ENCODE measurements at places on chromosomes 1 and 21.

GRCh38 chr1:228900886-228901392 is 165.7 kb downstream of the RHOU start:
- DNase-seq: no peak

GRCh38 chr1:88029142-88029541 is 654.9 kb upstream of the PKN2 start:
- no peak for DNase-seq

GRCh38 chr1:243520831-243521230 is 265.0 kb downstream of the SDCCAG8 start:
- DNase-seq: no peak

DNA sequence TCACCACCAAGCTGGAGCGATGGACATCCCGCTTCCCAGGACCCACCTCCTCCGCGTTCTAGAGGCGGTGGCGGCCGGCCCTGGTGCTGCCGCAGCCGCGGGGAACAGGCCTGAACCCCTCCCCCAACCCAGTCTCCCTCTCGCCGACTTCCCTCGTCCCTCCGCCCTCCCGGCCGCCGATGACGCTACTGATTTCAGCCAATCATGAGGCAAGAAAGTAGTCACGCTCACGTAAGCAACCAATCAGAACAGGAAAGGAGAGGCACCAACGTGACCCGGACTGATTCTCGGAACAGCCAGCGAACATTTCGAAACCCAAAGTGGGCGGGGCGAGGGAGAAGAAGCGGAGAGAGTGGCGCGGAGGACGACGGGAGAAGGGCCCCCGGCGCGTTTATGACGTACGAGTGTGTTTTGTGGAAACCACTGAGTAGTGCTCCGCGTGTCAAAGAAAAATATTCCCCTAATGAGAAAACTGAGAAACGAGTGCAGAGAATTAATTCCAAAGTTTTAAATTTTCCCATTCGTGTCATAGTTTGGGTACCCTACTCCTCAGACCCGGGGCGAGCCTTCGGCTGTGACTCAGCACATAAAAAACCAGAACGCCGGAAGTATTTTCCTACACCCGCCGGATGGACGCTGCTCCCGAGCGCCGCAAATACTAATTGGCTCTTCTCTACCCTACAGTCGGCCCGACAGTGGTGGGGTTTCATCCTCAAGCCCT is at the start of gene NRDC:
Gene NRDC (minus strand): TSS at position 112 of the 721 bp plus-strand sequence. CDS start 112 bp downstream, outside the sequence.
- DNase-seq: peak; percentile 100

GRCh38 chr1:204725821-204726448 is 40.4 kb upstream of the LRRN2 start:
- DNase-seq: no peak

DNA sequence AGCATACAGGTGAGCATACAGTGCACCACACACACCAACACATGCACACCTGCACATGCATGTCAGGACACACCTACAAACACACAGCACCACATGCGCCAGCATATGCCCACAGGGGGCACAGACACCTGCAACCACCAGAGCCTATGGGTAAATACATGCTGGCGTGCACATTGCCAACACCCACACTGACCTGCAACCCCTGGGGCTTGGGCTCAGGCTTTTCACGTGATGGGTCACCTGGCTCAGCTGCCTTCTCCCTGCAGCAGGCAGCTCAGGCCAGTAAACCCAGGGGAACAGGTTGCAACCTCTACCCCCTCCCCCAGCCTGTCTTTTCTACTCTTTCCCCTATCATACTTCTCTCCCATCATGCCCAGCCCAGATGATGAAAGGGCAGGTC is 8.1 kb downstream of the CD247 start:
- DNase-seq: no peak

GRCh38 chr1:26701266-26701994 is 5.6 kb downstream of the ARID1A start:
- DNase-seq: no peak

- DNase-seq: no peak
Observed at GRCh38 chr1:89590341-89591080, 42.4 kb upstream of the LRRC8C start.

- DNase-seq: no peak
Observed at GRCh38 chr1:174074757-174075156, 52.6 kb upstream of the RC3H1 start.

DNA sequence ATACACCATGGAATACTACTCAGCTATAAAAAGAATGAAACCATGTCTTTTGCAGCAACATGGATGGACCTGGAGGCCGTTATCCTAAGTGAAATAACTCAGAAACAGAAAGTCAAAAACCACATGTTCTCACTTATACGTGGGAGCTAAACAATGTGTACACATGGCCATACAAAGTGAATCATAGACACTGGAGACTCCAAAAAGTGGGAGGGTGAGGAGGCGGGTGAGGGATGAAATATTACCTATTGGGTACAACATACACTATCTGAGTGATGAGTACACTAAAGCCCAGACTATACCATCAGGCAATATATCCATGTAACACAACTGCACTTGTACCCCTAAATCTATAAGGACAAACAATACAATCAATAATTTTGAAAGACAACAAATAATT is 39.5 kb upstream of the FAM20B start:
- no peak for DNase-seq

DNA sequence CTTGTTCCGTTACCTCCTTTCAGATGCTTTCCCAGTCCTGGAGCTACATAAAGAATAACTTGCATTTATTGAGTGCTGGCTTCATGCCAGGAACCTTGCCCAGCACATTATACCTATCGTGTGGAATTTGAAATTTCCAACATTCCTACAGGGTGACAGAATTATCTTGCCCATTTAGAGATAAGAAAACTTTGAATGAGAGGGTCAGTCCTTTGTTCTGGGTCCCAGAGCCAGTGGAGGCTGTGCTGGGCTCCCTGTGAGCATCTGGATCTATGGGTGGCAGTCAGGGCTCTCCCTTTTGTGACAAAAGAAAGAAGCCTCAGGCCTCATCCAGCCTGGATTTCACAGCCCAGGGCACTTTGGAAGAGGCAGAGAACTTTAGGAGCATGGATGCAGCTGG is 3.2 kb downstream of the GSTM4 start:
- no peak for DNase-seq

DNA sequence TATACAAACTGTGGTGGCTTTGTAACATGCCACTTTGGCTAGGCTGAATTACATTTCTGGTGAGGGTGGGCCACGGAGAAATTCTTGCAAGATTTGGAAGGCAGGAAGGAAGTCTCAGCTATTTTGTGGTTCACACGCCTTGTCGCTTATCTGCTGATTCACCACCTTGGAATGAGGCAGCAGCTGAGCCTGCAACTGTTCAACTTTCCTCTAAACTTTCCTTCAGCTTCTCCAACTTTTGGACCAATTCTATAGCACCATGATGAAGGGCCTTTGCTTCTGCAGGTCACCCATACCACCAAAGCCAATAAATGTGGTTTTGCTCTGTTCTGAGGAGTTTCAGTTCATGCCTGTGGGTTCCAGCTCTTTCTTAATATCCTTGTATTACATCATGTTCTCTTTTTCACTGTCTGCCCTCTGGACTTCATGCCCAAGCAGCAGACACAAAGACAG is 337.6 kb upstream of the SNX7 start:
- DNase-seq: peak; percentile 33

DNA sequence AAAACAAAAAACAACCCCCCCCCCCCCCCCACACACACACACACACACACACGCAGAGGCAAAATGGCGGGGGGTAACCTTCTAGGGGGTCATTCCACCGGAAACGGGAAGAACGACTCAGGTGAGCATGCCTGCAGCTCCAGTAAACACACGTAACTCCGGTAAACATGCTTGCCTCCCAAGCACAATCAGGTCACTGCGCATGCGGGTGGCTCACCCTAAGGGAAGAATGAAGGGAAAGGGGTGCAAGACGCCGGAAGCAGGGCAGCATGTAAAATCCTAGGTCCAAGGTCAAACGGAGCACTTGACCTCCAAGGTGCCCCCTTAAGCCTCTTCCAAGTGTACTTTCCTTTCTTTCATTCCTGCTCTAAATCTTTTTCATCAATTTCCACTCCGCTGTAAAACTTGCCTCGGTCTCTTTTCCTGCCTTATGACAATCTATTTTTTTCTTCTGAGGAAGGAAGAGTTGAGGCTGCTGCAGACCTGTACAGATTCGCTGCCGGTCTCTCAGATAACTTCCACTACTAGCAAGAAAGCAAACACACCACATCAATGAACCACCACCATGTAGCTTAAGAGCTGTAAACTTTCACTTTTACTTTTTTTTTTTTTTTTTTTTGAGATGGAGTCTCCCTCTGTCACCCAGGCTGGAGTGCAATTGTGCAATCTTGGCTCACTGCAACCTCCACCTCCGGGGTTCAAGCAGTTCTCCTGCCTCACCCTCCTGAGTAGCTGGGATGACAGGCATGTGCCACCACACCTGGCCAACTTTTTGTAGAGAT is 21.0 kb upstream of the CBR3 start:
- peak; percentile 67 for DNase-seq

GRCh38 chr1:53543130-53543777 is 84.1 kb downstream of the DMRTB1 start:
- DNase-seq: no peak

- DNase-seq: no peak
Observed at GRCh38 chr1:67590329-67590728, 94.7 kb upstream of the GADD45A start.

DNA sequence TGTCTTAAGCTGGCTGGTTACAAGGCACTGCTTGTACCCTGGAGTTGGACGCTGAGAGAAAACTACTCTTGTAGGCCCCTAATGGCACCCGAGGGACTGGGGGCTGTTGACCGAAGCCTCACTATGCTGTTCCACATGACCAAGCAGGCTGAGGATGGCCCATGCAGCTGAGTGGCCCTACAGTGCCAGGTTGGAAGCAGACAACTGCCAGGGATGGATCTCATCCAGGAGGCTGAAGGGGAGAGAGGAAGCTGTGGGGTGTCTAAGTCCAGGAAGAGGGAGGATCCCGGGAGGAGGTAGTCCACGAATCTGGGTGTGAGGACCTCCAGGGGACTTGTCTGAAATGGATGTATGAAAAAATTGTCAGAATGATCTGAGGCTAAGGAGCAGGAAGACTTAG is 45.8 kb downstream of the FOXD2 start:
- DNase-seq: no peak
